ENCODE measurements at places on chromosomes 6 and 20.

GRCh38 chr20:62651285-62652021 is 9.2 kb downstream of the SLCO4A1 start:
- peak; percentile 79 for DNase-seq

GRCh38 chr20:44495802-44496481 is 20.3 kb downstream of the TTPAL start:
- DNase-seq, result no peak

- no peak for DNase-seq
Observed at GRCh38 chr6:160102956-160103824, 18.4 kb upstream of the SLC22A1 start.

- DNase-seq, result no peak
Observed at GRCh38 chr6:47407300-47408281, 70.0 kb upstream of the CD2AP start.

DNA sequence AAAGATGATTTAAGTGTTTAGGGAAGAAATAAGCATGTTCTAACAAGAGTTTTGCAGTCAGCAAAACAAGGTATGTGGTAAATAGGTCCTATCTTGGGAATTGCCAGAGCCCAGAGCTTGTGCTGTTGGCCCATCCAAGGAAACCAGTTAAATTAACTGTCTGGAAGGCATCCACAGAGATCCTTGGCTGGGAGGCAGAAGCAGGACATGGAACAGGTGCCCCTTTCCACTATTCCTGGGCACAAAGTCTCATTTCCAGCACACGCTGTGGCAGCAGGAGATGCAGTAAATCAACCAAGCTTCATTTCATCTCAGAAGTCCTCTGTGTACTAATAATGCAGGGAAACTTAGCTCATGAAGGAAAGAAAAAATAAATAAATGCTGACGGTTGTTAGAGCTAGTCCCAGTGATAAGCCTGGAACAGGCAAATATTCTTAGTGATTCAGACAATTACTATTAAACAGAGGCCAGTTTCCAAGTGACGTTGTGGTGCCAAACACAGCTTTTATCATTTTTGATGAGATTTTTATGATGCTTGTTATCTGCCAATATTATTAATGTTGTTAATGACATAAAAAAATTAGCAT is 39.8 kb upstream of the SNAP25 start:
- DNase-seq, result no peak

DNA sequence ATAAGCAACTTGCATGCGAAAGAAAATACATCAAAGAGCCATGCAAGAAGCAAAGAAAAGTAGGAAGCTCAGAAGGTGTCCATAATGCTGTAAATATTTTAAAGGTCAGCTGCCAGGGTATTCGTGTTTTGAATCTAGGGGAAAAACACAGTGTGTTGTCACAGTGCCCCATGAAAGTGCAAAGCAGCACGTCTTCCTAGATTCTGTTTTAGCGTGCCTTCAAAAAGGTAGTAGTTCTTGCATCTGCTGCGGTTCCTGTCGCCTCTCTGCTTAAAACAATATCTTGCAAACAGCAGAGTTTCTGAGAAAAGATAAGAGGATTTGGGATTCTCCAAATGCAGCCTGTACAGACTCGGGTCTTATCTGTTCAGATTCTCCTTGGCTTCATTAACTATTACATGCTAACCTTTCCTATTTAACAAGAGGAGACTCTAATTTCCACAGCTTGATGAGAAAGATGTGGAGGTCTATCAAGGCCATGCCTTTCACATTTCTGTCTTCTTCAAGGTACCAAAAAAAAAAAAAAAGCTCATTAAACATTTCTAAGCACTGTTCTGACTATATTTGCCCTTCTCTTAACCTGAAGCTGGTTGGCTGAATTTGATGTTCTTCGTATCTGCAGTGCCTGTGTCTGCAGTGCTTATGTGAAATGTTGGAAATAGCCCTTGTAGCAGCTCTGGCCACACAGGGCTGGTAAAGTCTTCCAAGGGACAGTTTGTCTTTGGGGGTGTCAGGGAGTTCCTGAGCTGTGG is 297.5 kb downstream of the ADGB start:
- no peak for DNase-seq

DNA sequence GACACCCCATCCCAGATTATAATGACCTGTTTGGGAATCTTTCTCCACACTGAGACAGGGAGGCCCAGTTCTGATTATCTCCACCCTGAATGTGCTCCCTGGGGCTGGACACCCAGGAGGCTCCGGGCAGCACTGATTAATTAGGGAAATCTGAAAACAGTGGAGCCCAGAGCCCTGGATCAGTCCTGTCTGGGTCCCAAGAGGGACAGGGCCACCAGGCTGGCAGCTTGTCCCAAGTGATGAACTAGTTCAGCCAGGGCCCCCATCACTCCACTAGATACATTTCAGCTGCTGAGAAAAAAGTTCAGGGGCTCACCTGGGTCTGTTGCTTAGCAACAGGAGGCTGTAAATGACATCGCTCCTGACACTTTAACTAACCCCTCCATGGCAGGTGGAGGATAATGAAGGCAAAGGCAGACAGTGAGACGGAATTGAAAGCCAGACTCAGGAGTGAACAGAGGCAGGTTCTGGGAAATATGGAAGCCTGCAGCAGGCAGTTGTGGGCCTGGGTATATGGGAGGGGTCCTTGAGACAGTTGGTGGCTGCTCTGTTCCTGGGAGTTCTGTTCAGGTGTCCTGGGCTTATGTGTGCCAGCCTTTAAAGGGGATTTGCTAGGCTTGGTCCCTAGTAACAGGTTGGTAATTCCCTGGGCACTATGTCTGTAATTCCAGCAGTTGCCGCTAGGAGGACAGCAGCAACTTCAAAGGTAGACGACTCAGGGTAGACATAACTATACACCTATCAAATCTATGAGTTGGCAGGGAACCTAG is 78.3 kb upstream of the CTNNBL1 start:
- peak; percentile 59 for DNase-seq

GRCh38 chr6:33417128-33417902 is 592 bp downstream of the CUTA start:
- peak; percentile 63 for DNase-seq

Data from adrenal gland (tissue), 19 donors.